Liver (tissue), 10 donors: ENCODE measurements at places on chromosomes 13 and 19. TPM values are rescaled to one million over a fixed set of nuclear protein-coding genes. Genes with fewer than 3 reads are reported as not detected.
A peak's percentile ranks its signal among the peaks of the same experiment; 100 is the strongest.

The CYP4F11 gene
- total RNA-seq = 77.4 TPM

The PCDH17 gene
- total RNA-seq = 1.1 TPM

The PRTN3 gene
- 225 TPM for total RNA-seq

The KLK4 gene
- total RNA-seq = not detected

The PEAK3 gene
- total RNA-seq = 0.67 TPM

The CIRBP gene
- total RNA-seq = 80.5 TPM

The KCNJ14 gene
- total RNA-seq = 0.23 TPM

The KIR2DL4 gene
- not detected for total RNA-seq

The PROZ gene
- total RNA-seq = 36.6 TPM

The ADGRE1 gene
- total RNA-seq = 16.2 TPM

GRCh38 chr19:18677156-18677555 lies 6.3 kb upstream of the CRTC1 start:
- H3K4me1 ChIP-seq = peaks cover 4% of the 10 kb centered on the region
- H3K27me3 ChIP-seq = no peaks in the 10 kb centered on the region
- no peak overlapping the region for H3K27ac ChIP-seq
- H3K4me3 ChIP-seq = no peak overlapping the region

DNA sequence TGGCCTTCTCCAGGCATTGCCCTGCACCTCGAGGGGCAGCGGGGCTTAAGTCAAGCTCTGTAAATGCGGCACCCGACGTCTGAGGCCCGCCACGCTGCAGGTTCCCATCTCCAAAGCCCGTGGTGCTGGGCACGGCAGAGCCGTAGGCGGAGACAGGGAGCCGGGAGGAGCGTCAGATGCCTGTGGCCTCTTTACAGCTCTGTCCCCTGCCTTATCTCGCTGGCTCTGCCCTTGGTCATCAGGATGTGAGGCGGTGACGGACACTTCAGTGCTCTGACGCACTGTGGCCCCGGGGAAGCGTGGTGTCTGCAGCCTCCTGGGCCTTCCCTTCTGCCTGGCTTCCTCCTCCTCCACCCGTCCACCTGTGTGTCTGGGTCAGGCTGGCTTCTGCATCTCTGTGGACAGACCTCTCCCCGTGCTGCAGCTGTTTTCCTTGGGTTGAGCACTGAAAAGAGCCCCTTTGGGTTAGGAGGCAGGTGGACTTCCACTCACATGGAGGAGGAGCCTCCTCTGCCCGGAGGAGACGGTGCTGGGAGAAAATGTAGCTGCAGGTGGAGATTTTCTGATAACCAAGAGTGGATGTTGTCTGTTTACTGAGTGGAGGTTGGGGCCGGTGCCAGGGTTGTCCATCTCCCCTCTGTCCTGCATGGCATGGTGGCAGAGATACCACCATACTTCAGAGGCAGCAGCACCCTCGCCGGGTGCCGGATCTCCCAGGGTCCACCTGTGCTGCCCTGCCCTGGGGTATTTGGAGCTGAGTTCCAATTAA lies 14.6 kb downstream of the MCF2L start:
- no peaks in the 10 kb centered on the region for H3K36me3 ChIP-seq
- no peaks in the 10 kb centered on the region for H3K4me1 ChIP-seq
- no peaks in the 10 kb centered on the region for H3K27me3 ChIP-seq

GRCh38 chr19:14346279-14346678 lies 35.0 kb upstream of the ADGRE5 start:
- peaks cover 3% of the 10 kb centered on the region for H3K4me1 ChIP-seq
- no peaks in the 10 kb centered on the region for H3K27me3 ChIP-seq
- no peak overlapping the region for H3K4me3 ChIP-seq
- H3K27ac ChIP-seq = no peak overlapping the region
- DNase-seq = no peak

DNA sequence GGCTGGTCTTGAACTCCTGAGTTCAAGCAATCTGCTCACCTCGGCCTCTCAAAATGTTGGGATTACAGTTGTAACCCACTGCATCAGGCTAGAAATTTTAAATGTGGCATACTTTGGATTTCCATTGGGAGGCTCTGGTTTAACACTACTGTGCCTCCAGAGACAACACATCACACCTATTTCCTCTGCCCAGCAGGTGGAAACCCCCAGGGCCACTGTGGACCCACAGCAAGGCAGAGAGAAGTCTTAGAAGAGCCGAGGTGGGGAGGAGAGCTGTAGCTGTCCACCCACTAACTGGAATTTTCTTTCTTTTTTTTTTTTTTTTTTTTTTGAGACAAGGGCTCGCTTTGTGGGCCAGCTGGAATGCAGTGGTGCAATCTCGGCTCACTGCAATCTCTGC lies 39.4 kb downstream of the IER2 start:
- H3K4me1 ChIP-seq = peaks cover 3% of the 10 kb centered on the region
- no peaks in the 10 kb centered on the region for H3K36me3 ChIP-seq
- H3K27me3 ChIP-seq = no peaks in the 10 kb centered on the region
- no peak overlapping the region for H3K27ac ChIP-seq

DNA sequence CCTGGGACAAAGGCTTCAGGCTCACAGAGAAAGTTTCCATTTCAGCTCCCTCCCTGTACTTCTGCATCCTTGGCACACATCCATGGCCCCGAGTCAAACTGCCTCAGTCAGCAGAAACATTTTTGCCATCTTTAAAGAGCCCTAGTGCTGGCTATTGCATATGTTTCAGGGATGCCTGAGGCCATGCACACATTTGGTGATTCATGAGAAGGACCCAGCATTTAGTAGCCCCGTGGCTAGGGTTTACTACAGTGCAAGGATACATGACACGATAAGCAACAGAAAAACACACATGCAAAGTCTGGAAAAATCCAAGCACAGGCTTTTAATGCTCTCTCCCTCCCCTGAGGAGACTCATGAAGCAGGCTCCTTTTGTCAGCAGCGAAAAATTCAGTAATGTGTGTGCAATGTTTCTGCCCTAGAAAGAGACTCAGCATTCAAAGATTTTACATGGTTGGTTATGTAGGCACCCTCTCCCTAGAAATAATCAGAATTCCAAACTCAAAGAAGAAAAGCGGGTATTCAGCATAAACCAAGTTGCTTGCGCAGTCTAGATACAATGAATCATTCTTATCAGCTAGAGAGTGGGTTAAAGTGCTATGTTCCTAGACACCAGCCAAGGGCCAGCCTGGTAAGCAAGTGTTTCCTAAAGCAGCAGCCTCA lies 17.6 kb downstream of the ACOD1 start:
- H3K27me3 ChIP-seq = peaks cover 2% of the 10 kb centered on the region
- no peaks in the 10 kb centered on the region for H3K36me3 ChIP-seq
- no peak overlapping the region for H3K4me3 ChIP-seq

GRCh38 chr19:41064974-41065569 lies 23.2 kb upstream of the CYP2A13 start:
- no peak overlapping the region for H3K4me3 ChIP-seq
- H3K27ac ChIP-seq = no peak overlapping the region
- H3K36me3 ChIP-seq = no peaks in the 10 kb centered on the region
- no peaks in the 10 kb centered on the region for H3K27me3 ChIP-seq
- no peak for DNase-seq

- no peaks in the 10 kb centered on the region for H3K4me1 ChIP-seq
- H3K36me3 ChIP-seq = no peaks in the 10 kb centered on the region
- no peak overlapping the region for H3K4me3 ChIP-seq
- H3K27ac ChIP-seq = no peak overlapping the region
Measured at GRCh38 chr19:16023146-16023915, 53.0 kb upstream of the TPM4 start.

- H3K4me3 ChIP-seq = no peak overlapping the region
- no peak for DNase-seq
- H3K4me1 ChIP-seq = no peaks in the 10 kb centered on the region
Measured at GRCh38 chr13:102374726-102375125, 27.1 kb downstream of the FGF14 start.

GRCh38 chr19:42279155-42279901 lies 10.3 kb downstream of the CIC start:
- no peaks in the 10 kb centered on the region for H3K36me3 ChIP-seq
- peak overlapping the region; percentile 87 for H3K27ac ChIP-seq
- peak; percentile 30 for DNase-seq
- peaks cover 58% of the 10 kb centered on the region for H3K4me1 ChIP-seq
- peak overlapping the region; percentile 74 for H3K4me3 ChIP-seq
- no peaks in the 10 kb centered on the region for H3K27me3 ChIP-seq

DNA sequence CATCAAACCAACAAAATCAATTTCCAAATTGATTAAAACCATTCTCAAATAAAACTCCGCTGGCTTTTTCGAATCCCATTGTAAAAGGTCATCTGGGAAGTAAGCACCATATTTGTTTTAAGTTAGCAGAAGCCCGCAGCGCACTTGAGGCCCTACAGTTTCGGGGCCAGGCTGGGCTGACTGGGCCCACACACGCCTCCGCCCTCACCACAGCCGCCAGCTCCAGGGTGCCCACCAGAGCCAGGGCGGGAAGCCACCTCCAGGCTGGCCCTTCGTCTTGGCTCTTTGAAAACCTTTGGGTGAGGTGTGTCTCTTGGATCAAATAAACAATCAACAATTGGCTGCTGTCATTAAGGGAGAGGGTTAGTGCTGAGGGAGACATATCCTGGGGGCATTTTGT lies 133.3 kb downstream of the SOX1 start:
- no peaks in the 10 kb centered on the region for H3K27me3 ChIP-seq
- no peaks in the 10 kb centered on the region for H3K4me1 ChIP-seq
- no peak overlapping the region for H3K4me3 ChIP-seq
- DNase-seq = no peak
- no peak overlapping the region for H3K27ac ChIP-seq
- no peaks in the 10 kb centered on the region for H3K36me3 ChIP-seq

- no peaks in the 10 kb centered on the region for H3K36me3 ChIP-seq
- no peak overlapping the region for H3K27ac ChIP-seq
- H3K27me3 ChIP-seq = no peaks in the 10 kb centered on the region
Measured at GRCh38 chr19:51564791-51565190, 6.3 kb upstream of the ZNF175 start.

DNA sequence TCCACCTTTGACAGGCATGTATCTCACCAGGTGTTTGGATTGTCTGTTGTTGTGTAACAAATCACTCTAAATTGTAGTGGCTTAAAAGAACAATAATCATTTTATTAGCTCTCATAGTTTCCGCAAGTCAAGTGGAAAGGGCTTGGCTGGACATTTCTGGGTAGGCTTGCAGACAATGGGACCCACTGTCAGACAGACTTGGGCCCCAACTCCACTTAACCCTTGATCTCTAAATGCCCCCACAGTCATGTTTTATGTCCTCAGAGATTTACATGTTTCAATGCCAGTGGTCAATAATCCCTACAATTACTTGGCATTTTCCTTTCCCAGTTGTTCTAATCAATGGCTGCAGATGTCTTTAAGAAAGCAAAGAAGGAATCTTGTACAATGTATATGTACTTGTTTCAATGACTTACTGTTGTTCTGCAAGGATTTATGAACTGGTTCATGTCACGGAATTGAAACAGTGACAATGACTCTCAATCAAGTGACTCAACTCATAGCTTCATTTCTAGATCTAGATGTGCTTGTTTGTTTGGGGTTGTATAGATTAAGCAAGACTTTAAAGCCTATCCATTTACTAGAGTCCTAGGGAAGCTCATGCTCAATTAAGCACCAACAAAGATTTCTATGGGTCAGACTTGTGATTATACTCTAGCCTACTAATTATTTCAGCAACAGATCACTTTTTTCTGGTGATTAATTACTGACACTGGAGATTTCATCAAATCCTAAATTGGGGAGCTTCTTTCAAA lies 510.1 kb upstream of the NBEA start:
- peaks cover 2% of the 10 kb centered on the region for H3K27me3 ChIP-seq
- no peaks in the 10 kb centered on the region for H3K4me1 ChIP-seq
- H3K4me3 ChIP-seq = no peak overlapping the region
- no peaks in the 10 kb centered on the region for H3K36me3 ChIP-seq

GRCh38 chr13:112926993-112927392 lies 42.0 kb upstream of the MCF2L start:
- H3K4me1 ChIP-seq = peaks cover 33% of the 10 kb centered on the region
- DNase-seq = no peak
- no peaks in the 10 kb centered on the region for H3K36me3 ChIP-seq
- H3K4me3 ChIP-seq = no peak overlapping the region

- no peak for DNase-seq
- H3K4me1 ChIP-seq = no peaks in the 10 kb centered on the region
Measured at GRCh38 chr19:30393729-30394480, 21.7 kb downstream of the ZNF536 start.

DNA sequence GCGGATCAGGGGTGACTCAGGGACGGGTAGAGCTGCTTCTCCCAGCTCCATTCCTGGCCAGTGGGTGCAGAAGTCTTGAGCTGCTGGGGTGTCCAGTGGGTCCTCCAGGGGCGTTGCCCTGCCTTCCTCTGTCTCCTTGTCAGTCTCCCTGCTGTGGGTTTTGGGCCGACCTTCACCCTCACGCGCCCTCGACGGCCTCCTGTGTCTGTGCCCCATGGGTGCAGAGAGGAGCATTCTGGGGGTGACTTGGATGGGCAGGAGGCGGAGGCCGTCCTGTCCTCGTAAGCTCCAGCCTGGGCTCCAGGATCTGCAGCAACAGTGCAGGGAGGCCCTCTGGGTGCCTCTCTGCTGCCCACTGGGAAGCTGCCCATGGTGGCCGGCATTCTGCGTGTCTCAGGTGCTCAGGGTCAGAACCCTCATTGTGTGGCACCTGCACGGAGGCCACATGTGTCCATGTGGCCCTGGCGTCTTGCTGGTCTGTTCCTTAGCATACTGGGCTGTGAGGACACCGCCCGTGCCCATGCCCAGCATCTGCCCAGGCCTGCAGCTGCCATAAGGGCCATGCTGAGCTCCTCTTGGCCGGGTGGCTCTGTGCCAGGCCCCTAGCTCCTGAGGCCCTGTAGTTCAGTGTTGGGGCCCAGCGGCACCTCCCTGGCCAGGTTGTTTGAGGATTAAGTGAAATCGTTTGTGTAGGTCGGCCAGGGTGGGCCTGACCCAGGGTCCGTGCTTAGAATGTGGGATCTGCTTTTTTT lies 17.3 kb downstream of the DOT1L start:
- DNase-seq = no peak
- no peak overlapping the region for H3K27ac ChIP-seq
- H3K4me1 ChIP-seq = no peaks in the 10 kb centered on the region

DNA sequence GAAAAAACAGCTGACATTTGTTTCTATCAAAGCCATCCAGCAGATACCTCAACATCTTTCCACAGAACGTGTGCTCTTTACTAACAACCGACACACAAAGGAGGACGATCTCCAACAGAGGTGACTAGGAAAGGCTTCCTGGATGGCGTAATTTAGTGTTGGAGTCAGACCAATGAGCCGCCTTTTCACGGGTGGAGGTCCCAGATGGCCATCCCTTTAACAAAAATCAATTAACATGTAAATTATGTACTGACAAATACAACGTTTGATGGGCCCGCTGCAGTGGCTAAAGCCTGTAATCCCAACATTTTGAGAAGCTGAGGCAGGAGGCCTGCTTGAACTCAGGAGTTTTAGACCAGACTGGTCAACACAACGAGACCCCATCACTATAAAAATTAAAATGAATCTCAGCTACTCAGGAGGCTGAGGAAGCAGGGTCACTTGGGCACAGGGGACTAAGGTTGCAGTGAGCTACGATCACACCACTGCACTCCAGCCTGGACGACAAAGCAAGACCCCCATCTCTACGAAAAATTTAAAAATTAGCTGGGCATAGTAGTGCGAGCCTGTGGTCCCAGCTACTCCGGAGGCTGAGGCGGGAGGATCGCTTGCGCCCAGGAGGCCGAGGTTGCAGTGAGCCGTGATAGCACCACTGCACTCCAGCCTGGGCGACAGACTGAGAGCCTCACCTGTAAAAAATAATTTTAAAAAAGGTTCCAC lies 1.2 kb upstream of the DPY19L3 start:
- peak overlapping the region; percentile 99 for H3K27ac ChIP-seq
- H3K4me3 ChIP-seq = peak overlapping the region; percentile 92
- no peak for DNase-seq
- H3K4me1 ChIP-seq = peaks cover 3% of the 10 kb centered on the region
- H3K36me3 ChIP-seq = no peaks in the 10 kb centered on the region
